ENCODE measurements at places on chromosomes 1 and 21. TPM values are rescaled to one million over a fixed set of nuclear protein-coding genes. Genes with fewer than 3 reads are reported as not detected.

DNA sequence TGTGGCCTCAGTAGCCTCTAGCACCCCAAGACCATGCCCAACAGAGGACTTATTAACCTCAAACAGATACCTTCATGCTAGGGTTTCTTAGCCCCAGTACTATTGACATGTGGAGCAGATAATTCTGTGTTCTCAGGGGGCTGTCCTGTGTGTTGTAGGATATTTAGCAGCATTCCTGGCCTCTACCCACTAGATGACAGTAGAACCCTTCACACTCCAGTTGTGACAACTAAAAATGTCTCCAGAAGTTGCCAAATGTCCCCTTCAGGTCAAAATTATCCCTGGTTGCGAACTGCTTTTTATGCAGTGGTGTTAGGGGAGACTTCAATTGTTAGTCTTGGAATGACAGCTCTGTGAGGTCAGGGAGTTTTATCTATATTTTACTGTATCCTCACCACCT, 8.1 kb downstream of the KAZN start:
- H3K36me3 ChIP-seq: no peaks in the 10 kb centered on the region
- H3K27me3 ChIP-seq: peaks cover 4% of the 10 kb centered on the region
- H3K4me3 ChIP-seq: no peak overlapping the region
- no peak for DNase-seq
- H3K4me1 ChIP-seq: no peaks in the 10 kb centered on the region

DNA sequence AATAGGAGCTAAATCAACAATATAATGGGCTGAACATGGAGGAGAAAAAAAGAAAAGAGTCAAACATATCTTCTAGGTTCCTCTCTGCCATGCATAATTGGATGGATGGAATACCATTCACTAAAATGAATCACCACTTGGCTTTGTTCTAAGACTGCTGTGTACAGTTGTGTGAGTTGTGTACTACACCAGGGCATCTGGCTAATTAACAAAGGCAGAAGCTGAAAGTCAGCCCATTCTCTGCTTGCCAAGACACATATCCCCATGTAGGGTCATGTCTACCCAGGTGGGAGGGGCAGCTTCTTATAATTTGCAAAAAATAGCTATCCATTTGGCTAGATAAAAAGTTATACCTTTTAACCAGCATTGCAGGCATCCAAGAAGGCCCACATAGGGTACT, 21.0 kb downstream of the JUN start:
- no peaks in the 10 kb centered on the region for H3K36me3 ChIP-seq
- H3K4me3 ChIP-seq: no peak overlapping the region
- no peak for DNase-seq
- peaks cover 2% of the 10 kb centered on the region for H3K4me1 ChIP-seq
- no peak overlapping the region for H3K27ac ChIP-seq
- no peaks in the 10 kb centered on the region for H3K27me3 ChIP-seq

DNA sequence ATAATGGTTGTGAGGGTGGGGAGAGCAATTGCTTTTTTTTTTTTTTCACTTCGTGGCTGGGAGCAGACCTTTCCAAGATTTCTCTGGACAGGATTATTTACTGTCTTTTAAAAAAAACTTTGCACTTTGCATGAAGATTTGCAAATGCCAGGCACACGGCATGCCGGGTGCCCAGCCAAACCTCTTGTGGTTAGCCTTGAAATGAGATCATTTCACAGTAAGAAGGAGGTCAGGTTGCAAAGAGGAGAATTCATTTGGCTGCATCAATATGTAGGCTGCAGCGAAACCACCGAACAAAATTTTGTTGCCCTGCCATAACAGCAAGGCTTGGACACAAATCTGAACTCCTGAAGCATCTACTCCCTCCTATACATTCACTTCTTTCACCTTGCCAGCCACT, 36.5 kb upstream of the KCND3 start:
- H3K36me3 ChIP-seq: no peaks in the 10 kb centered on the region
- no peaks in the 10 kb centered on the region for H3K27me3 ChIP-seq

DNA sequence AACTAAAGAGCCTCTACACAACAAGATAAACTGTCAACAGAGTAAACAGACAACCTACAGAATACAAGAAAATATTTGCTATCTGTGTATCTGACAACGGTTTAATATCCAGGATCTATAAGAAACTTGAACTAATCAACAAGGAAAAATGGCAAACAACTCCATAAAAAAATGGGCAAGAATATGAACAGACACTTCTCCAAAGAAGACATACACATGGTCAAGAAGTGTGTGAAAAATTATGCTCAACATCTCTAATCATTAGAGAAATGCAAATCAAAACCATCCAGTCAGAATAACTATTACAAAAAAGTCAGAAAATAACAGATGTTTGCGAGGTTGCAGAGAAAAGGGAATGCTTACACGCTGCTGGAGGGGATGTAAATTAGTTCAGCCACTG, 8.0 kb downstream of the ZNF670 start:
- no peaks in the 10 kb centered on the region for H3K4me1 ChIP-seq
- no peak overlapping the region for H3K27ac ChIP-seq
- H3K36me3 ChIP-seq: peaks cover 2% of the 10 kb centered on the region
- H3K4me3 ChIP-seq: no peak overlapping the region

GRCh38 chr21:28568692-28569091, 424.0 kb downstream of the LTN1 start:
- DNase-seq: no peak
- no peaks in the 10 kb centered on the region for H3K27me3 ChIP-seq
- H3K4me1 ChIP-seq: no peaks in the 10 kb centered on the region
- no peak overlapping the region for H3K4me3 ChIP-seq

Gene SUSD4
- total RNA-seq: 3.1 TPM

Gene CSF3R
- not detected for total RNA-seq

- H3K27me3 ChIP-seq: peaks cover 62% of the 10 kb centered on the region
- no peak overlapping the region for H3K4me3 ChIP-seq
- H3K36me3 ChIP-seq: no peaks in the 10 kb centered on the region
- peak; percentile 21 for DNase-seq
Measured at GRCh38 chr1:2875707-2876561, 74.4 kb upstream of the TTC34 start.

DNA sequence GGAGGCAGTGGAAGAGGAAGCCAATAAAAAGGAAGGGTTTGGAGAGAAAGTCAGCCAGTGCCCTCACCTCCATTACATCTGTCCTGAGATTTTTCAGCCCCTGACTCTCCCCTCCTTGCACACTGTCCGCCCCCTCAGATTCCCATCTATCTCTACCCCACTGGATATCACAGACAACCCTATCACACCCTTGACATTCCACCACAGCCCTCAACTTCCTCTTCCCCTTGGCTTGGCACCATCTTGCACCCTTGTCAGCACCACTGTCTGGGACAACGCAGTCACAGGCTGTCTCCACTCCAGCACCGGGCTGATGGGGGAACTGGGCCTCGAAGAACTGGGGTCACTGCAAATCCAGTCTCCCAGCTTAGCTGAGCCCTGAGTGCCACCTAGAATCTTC, 14.2 kb upstream of the PLEKHA6 start:
- no peaks in the 10 kb centered on the region for H3K4me1 ChIP-seq
- H3K4me3 ChIP-seq: no peak overlapping the region
- no peak for DNase-seq
- peaks cover 38% of the 10 kb centered on the region for H3K27me3 ChIP-seq

GRCh38 chr1:45945426-45945825, 142.0 kb downstream of the MAST2 start:
- no peak overlapping the region for H3K4me3 ChIP-seq
- no peak overlapping the region for H3K27ac ChIP-seq
- no peaks in the 10 kb centered on the region for H3K4me1 ChIP-seq
- no peaks in the 10 kb centered on the region for H3K27me3 ChIP-seq
- H3K36me3 ChIP-seq: no peaks in the 10 kb centered on the region

DNA sequence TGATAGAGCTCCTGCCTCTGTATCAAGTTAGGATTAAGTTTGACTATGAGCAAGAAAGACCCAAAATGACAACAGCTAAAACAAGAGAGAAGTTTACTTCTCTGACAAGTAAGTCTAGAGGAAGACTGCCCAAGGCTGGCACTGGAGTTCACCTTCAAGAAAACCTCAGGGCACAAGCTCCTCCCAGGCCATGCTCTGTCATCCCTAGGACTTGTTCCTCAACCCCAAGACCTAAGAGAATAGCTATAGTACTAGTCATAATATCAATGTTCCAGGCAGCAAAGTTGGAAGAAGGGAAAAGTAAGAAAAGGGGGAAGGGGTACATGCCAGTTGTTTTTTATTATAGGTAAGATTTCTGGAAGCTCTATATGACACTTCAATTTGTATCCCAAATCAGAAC, 26.4 kb upstream of the DARS2 start:
- no peaks in the 10 kb centered on the region for H3K27me3 ChIP-seq
- H3K36me3 ChIP-seq: peaks cover 52% of the 10 kb centered on the region
- no peak overlapping the region for H3K27ac ChIP-seq
- H3K4me1 ChIP-seq: no peaks in the 10 kb centered on the region
- DNase-seq: no peak

GRCh38 chr1:188027613-188028012, 1198.9 kb downstream of the PLA2G4A start:
- no peaks in the 10 kb centered on the region for H3K4me1 ChIP-seq
- DNase-seq: no peak
- no peaks in the 10 kb centered on the region for H3K27me3 ChIP-seq

GRCh38 chr1:76593618-76594017, 273.7 kb upstream of the ST6GALNAC5 start:
- no peaks in the 10 kb centered on the region for H3K27me3 ChIP-seq
- H3K4me1 ChIP-seq: no peaks in the 10 kb centered on the region
- H3K27ac ChIP-seq: no peak overlapping the region
- H3K4me3 ChIP-seq: no peak overlapping the region
- no peak for DNase-seq

Gene SPRR1A
- not detected for total RNA-seq

- no peak overlapping the region for H3K27ac ChIP-seq
- DNase-seq: no peak
- no peaks in the 10 kb centered on the region for H3K36me3 ChIP-seq
- peaks cover 22% of the 10 kb centered on the region for H3K4me1 ChIP-seq
- no peak overlapping the region for H3K4me3 ChIP-seq
Measured at GRCh38 chr1:7536891-7537591, 234.1 kb upstream of the VAMP3 start.

Gene OR2T11
- not detected for total RNA-seq

GRCh38 chr21:41800425-41801320, 33.8 kb upstream of the RIPK4 start:
- H3K27ac ChIP-seq: no peak overlapping the region
- H3K4me3 ChIP-seq: no peak overlapping the region
- H3K36me3 ChIP-seq: no peaks in the 10 kb centered on the region
- H3K4me1 ChIP-seq: no peaks in the 10 kb centered on the region
- no peaks in the 10 kb centered on the region for H3K27me3 ChIP-seq
- DNase-seq: no peak

- DNase-seq: no peak
- H3K27me3 ChIP-seq: no peaks in the 10 kb centered on the region
- no peak overlapping the region for H3K27ac ChIP-seq
- no peaks in the 10 kb centered on the region for H3K4me1 ChIP-seq
- H3K36me3 ChIP-seq: peaks cover 27% of the 10 kb centered on the region
Measured at GRCh38 chr1:156539818-156540355, 32.5 kb downstream of the IQGAP3 start.

GRCh38 chr1:37475380-37476086, 1.2 kb downstream of the ZC3H12A start:
- peak overlapping the region; percentile 77 for H3K4me3 ChIP-seq
- H3K36me3 ChIP-seq: peaks cover 14% of the 10 kb centered on the region
- H3K4me1 ChIP-seq: peaks cover 58% of the 10 kb centered on the region
- DNase-seq: no peak

Gene TSPAN2
- total RNA-seq: 0.02 TPM

Gene NBPF14
- 11.8 TPM for total RNA-seq

Gene SHISAL2A
- not detected for total RNA-seq

DNA sequence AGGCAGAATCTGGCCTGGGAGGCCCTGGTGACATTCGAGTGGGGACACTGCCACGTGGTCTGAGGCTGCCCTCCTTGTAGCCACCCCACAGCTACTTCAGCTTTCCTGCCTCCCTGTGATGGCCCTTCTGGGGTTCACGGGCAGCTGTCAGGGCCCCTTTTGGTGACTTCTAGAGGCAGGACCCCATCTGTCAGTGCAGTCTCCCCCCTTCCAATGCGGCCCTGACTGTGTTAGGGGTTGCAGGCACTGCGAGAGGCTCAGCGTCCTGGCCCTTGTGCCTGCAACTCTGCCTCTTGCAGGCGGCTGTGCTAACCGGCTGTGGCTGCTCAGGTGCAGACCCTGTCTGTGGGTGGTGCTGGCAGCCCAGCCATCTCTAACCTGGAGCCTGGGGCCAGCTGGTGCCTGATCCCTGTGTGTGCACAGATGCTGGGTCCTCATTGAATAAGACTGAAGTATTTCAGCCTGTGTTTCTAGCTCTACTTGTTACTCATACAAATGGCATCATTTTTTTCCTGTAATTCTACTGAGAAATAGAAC, 62.2 kb downstream of the S100B start:
- H3K4me1 ChIP-seq: no peaks in the 10 kb centered on the region
- no peak overlapping the region for H3K27ac ChIP-seq
- no peak for DNase-seq
- H3K27me3 ChIP-seq: no peaks in the 10 kb centered on the region
- H3K36me3 ChIP-seq: peaks cover 19% of the 10 kb centered on the region

GRCh38 chr1:2119886-2120285, 69.7 kb downstream of the PRKCZ start:
- no peak for DNase-seq
- no peak overlapping the region for H3K27ac ChIP-seq
- H3K27me3 ChIP-seq: peaks cover 12% of the 10 kb centered on the region
- H3K36me3 ChIP-seq: no peaks in the 10 kb centered on the region
- no peaks in the 10 kb centered on the region for H3K4me1 ChIP-seq

- no peaks in the 10 kb centered on the region for H3K27me3 ChIP-seq
- no peak overlapping the region for H3K4me3 ChIP-seq
- no peak for DNase-seq
Measured at GRCh38 chr1:40930174-40930964, 49.1 kb upstream of the CTPS1 start.

DNA sequence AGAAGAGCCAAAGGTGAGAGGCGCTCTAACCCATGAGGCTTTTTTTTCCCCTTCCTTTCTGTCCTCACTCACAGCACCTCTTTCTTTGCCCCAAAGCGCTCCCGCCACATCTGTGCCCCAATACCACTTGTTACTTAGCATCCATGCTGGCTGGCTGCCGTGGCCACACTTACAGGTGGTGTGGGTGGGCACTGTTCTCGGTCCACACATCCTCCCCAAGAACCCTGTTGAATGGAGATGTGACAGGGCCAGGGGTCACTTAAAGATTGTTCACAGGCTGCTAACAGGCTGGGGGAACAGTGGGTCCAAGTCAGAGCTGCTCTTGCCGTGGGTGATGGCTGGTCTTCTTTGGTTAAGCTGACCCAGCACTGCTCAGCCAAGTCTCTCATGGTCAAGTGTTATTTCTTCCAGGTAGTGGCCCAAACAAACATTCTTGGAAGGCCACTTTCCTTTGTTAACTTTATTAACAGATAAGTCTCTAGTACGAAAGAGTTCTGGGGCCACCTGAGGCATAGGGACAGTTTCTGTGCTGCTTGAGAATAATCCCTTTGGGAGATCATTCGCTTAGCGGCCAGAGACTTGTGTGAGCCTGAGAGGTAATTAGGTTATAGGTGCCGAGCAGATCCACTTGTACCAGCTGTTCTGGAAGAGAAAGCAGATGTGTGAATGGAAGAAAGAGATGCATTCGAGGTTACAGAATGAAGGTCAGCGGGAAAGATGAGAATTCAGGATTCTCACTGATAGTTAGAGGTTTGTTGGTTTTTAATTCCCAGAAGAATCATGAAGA, 62.6 kb upstream of the IRF2BP2 start:
- no peaks in the 10 kb centered on the region for H3K27me3 ChIP-seq
- H3K4me3 ChIP-seq: no peak overlapping the region
- no peak for DNase-seq
- 0 out of 2 replicates have a peak, but pooled peaks cover 5% of the 10 kb centered on the region for H3K4me1 ChIP-seq
- no peaks in the 10 kb centered on the region for H3K36me3 ChIP-seq

- H3K27me3 ChIP-seq: no peaks in the 10 kb centered on the region
- no peak for DNase-seq
- H3K27ac ChIP-seq: no peak overlapping the region
- H3K36me3 ChIP-seq: peaks cover 4% of the 10 kb centered on the region
- no peaks in the 10 kb centered on the region for H3K4me1 ChIP-seq
Measured at GRCh38 chr1:91523482-91523881, 22.8 kb downstream of the CDC7 start.

All from SJCRH30 (cell line).